ENCODE measurements at places on chromosomes 4 and X.
A peak's percentile ranks its signal among the peaks of the same experiment; 100 is the strongest.

- peak; percentile 44 for DNase-seq
These were observed 3.2 kb upstream of the PCDH19 start for GRCh38 chrX:100413229-100413628.

DNA sequence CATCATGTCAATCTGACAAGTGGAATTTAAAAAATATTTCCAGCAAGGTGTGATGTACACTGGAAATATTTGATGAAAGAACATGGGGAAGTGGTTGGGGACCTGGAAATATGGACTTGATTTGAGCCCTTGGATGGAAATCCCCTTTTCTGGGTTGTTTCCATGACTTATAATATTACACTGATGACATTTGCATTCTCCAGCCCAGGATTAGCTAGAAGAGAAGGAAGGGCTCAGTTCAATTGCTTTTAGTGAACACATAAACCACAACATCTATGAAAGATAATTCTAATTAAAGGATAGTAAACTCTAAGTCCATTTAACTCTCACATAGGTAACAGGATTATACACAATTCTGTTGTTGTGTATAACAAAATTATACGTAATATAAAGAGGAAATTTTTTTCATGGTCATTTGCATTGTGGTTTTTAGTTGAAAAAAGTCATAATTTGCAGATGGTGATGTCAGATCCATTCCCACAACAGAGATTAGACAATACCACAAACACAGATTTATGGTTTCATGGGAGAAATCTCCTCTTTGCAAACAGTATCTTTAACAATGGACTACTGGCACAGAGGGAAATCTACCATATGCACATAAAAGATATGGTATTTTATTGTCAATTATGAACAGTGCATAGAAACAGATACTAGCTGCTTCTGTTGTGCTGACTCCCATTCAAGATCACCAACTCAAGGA is 126.5 kb downstream of the DKK2 start:
- DNase-seq: no peak

- DNase-seq: no peak
These were observed 10.7 kb upstream of the CCDC149 start for GRCh38 chr4:24923550-24923949.

DNA sequence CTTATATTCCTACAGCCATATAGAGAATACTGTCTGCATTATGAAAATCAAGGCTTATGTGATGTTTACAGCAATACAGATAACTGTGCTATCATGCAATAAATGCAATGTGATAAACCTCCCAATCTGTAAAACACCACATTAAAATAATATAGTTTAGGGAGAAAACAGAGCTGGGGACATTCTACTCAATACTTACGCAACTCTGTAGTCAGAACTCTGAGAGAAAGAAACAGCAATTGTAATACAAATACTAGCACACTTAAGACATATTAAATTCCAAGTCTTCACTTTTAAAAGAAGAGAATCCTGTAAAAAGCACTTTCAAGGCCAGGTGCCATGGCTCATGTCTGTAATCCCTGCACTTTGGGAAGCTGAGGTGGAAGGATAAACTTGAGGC is 61.4 kb downstream of the ANKRD17 start:
- DNase-seq: no peak

DNA sequence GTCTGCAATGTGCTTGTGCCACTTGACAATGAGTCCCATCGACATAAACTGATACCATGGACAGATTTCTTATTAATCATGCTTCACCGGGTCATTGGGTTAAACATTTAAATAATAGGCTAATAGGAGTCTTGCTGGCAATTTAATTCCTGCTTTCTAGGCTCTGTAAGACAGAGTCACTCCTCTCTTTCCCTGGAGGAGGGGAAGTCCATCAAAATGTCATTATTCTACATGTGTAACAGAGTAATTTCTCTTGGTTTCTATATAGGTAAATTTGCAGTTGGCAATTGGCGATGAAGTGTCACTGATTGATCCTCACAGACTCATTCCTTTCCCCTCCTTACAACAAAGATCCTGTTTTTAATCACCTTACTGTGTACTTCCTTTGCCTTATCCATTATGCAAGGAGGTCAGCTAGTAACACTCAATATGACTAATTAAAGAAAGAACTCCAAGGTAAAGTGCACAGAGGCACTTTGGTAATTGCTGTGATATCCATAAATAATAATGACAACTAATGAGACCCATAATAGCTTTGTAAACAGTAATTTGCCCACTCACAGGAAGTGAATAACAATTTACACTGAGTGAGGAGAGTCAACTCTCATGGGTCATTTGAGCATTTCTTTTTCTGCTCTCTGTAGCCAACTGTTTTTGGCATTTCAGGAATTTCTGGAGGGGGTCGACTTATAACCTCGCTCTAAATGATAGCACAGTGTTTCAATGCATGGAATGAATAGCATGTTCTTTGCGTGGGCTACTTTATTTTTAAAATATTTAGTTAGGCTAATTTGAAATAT is 184.0 kb downstream of the UGT8 start:
- no peak for DNase-seq

- no peak for DNase-seq
These were observed 236.7 kb downstream of the EVC2 start for GRCh38 chr4:5471691-5472090.

DNA sequence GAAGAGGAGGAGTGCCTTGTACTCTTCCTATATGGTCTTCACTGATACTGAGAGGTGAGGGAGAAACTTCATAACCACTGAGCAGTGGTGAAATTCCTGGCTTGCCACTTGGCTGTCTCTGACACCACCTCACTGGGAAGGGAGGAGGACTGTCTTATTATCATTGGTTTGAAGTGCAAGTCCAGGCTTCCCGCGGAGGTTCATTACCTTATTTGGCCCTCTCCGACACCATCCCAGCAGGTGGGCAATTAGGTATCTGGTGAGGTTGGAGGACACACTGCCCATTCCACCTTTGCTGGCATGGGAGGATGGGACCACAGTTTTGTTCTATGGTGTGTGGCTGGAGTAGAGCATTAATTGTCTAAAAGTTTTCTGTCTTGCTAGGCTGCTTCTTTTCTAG is 206.1 kb downstream of the LHFPL1 start:
- DNase-seq: no peak

- DNase-seq: no peak
These were observed 71.5 kb upstream of the SLC39A8 start for GRCh38 chr4:102416765-102417164.

DNA sequence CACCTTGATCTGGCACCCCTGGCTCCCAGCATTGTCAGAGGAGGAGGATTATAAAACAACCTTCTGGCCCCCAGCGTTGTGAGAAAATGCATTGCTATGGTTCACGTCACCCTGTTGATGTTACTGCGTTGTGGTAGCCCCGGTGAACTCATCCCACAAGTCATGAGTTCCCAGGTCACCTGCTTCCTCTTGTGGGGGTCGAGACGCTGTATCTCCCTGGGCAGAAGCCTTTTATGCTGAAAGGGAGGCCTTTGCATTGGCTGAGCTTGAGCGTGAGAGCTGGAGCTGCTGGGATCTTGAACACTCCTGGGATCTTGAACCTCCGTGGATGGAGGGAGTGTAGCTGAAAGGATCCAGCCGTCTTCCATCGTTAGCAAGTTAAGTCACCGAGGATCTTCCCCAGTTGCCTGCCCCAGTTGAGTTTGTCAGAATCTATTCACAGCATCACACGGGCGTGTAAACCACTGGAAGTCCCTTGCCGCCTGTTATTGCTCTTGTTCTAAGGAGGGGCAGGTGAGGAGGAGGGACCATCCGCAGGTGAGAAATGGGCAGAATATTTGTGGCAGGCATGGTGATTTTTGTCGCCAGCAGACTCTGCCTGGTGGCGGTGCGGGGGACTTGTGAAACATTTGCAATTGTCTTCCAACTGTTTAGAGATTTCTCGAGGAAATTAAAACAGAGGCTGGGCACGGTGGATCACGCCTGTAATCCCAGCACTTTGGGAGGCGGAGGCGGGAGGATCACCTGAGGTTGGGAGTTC is 299.9 kb downstream of the ASMT start:
- DNase-seq: no peak

DNA sequence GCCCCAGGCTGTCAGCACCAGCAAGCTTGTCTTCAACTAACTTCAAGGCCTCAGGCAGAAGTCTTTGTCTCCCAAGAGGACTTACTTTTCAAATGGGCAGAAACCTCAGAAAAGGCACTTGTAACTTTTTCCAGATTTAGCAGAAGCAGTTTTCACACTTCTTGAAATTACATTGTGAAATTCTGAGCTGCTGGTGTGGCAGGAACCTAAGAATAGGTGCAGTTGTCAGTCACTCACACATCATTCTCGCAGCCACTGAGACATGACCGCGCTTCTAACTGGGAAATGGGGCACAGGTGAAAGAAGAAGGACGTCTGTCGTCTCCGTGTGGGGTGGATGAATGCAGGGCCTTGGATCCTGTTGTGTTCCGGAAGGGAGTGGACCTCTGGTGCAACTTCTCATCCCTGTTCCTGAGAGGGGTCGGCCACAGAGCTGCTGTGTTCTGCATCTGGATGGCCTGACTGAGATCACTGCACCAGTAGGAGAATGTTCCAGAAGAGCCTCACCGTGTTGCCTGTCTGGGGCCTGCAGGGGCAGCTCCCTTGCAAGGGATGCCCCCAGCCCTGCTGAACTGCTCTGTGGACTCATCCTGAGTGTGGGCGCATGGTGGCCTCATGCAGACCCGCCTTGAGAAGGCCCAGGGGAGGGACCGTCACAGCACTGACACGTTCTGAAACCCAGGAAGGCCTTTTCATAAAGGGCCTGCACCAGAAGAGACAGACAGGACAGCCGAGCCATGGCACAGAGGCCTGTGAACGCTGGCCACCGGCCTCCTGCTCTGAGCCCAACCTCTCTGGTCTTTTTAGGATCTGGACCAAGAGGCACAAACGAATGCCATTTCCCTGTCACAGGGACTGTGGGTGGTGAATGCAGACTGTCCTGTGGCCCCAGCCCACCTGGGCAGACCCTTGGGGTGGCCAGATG is 18.7 kb downstream of the NAT8L start:
- no peak for DNase-seq

DNA sequence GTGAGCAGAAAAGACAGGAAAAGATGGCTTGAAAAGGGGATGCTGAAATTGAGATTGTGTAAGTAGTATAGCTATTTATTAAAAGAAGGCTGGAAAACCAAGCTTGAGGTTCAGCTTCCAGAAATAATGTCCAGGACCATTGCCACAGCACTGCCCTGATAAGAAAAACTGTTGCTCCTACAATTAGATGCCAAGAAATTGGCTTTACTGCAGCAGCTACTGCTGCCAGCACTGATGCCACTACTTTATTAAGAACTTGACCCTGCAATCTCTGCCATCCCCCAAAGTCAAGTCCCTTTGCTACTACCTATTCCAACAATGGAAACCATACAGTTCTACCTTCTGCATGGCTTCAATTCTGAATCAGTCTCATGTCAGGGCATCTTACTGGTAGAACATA is 130.0 kb upstream of the VAMP7 start:
- DNase-seq: no peak

DNA sequence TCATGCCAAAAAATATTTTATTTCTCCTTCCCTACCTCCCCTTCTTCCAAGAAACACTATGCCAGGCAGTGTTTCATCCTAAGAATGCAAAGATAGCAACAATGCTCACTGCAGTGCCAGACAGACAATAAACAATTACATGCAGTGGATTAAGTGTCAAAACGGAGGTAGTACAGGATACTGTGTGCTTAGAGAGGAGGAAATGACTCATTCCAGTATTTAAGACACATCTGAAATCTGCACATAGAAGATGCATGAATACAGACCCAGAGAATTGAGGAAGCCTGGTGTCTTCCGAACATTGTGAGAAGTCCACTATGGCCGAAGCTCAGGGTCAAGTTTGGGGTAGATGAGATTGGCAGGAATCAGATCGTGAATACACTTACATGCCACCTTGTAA is 326.4 kb downstream of the PPP3CA start:
- DNase-seq: no peak

Data from SK-N-MC (cell line).